ENCODE measurements at places on chromosomes 12 and 14.

- DNase-seq = no peak
These were observed 12.9 kb downstream of the TBX3 start for GRCh38 chr12:114671066-114671442.

DNA sequence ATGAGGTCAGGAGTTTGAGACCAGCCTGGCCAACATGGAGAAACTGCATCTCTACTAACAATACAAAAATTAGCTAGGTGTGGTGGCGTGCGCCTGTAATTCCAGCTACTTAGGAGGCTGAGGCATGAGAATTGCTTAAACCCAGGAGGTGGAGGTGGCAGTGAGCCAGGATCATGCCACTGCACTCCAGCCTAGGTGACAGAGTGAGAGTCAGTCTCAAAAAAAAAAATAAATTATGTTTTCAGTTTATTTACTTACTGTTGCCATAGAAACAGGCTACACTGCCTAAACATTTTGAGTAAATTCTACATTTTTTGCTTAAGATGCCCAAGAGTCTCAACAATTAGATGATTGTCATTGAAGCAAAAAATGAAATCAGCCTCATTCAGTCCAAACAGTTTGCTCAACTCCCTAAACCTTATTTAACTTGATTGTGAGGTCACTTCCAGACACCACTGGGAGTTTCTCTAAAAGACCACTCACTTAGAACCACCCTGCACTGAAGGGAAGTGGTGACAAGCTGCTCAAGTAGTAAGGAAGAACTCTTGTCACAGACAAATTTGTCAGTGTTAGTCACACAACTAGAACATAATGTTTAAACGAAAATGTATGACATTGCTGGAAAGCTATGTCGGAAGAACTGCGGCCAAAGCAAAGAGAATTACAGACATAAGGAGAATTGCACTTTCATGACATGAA, 9.8 kb upstream of the GNPNAT1 start:
- peak; percentile 71 for DNase-seq

DNA sequence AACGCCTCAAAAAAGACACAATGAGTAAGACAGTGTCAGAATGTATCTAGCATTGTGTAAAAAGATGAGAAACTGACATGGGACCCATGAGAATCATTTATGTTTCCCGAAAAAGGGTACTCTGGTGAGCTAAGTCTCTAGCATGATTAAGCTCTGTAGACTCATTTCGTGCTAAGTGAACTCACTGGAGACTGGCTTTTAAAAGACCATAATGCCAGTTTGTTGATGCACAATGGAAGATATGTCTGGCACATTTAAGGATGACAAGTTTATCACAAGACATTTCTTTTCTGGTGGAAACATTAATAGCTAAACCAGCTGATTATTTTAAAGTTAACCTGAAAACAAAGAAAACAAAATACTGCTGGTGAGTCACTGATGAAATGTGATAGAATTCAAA, 233.5 kb downstream of the SLC2A13 start:
- no peak for DNase-seq

DNA sequence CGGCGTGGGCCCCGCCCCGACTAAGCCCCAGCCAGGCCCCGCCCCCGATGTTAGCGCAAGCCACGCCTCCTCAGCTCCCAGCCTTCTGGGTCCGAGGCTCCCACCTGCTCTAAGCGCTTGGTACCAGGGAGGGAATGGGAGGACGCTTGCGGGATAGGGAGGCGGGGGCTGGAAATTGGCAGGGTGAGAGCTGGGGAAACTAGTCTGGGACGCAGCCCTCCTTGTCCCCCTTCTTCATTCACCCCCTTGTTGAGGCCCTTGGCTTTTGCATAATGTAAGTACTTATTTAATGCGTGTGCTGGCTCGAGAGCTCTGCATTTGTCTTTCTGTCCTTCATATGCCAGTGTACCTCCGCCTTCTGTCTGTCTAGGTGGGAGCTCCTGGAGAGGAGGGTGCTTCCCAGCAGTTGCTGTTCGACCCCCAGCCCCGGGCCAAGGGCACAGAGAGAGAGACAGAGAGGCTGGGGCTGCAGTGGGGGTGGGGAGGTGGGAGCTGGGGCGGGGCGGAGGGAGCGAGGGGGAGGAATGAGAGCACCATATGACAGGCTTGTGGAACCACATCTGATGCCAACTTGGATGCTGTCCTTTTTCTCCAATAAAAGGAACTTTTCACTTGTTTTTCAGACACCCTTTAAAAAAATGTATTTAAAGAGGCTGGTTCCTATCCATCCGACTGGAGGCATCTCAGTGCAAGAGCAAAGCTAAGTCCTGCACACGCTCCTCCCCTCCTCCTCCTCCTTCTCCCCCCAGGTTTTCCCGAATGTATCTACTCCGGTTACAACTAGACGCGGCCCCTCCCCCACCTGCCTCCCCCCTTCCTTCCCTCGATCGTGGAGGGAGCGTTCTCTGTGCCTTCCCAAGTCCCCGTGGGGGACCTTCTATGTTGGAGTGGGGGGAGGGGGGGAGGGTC, 25.6 kb upstream of the MAP1LC3B2 start:
- no peak for DNase-seq

DNA sequence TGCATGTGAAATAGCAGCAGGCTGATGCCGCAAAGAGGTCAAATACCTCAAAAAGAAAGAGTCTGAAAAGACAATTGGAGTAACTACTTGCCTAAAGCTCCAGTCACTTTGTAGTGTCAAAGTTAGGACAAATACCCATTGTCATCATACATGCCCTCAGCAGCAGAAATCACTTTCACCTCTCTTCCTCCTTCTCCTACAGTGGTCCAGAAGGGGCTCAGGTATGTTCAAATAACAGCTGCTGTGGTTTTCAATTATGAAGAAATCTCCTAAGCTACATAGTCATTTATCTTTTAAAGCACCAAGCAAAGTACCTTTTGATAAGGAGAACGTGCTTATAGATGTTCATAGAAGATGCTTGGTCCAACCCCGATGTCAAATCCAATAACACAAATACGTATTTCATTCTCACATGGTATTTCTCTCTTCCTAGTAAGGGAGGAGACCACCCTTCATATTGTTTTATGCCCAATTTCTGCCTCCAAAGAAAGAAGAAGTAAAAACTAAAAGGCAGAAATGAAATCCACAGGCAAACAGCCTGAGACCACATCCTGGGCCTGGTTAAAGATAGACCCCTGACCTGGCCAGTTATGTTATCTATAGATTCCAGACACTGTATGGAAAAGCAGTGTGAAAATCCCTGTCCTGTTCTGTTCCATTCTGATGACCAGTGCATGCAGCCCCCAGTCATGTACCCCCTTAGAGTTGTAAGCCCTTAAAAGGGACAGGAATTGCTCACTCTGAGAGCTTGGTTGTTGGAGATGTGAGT, 23.7 kb downstream of the GYS2 start:
- no peak for DNase-seq
